Gastrocnemius medialis (tissue), 4 donors: ENCODE measurements at places on chromosomes 3 and 15. TPM values are rescaled to one million over a fixed set of nuclear protein-coding genes. Genes with fewer than 3 reads are reported as not detected.

DNA sequence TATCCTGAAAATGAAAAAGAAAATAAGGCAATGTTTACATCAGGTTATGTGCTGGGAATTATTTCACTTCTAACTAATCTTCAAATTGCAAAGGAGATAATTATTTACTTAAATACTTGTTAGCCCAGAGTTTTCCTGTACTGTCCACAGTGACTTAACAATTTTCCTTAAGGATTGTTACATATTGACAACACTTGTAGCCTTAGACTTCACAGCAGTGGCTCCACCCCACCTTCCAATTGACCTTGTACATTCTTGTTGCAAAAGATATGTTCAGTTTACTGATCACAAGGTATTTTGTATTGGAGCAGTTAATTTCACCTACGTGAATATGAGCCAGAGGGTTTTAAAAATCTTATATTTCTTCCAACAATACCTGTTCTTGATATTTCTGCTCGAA, 376.9 kb downstream of the CNTN6 start:
- no peak for DNase-seq
- H3K36me3 ChIP-seq: no peaks in the 10 kb centered on the region
- no peaks in the 10 kb centered on the region for H3K27me3 ChIP-seq

DNA sequence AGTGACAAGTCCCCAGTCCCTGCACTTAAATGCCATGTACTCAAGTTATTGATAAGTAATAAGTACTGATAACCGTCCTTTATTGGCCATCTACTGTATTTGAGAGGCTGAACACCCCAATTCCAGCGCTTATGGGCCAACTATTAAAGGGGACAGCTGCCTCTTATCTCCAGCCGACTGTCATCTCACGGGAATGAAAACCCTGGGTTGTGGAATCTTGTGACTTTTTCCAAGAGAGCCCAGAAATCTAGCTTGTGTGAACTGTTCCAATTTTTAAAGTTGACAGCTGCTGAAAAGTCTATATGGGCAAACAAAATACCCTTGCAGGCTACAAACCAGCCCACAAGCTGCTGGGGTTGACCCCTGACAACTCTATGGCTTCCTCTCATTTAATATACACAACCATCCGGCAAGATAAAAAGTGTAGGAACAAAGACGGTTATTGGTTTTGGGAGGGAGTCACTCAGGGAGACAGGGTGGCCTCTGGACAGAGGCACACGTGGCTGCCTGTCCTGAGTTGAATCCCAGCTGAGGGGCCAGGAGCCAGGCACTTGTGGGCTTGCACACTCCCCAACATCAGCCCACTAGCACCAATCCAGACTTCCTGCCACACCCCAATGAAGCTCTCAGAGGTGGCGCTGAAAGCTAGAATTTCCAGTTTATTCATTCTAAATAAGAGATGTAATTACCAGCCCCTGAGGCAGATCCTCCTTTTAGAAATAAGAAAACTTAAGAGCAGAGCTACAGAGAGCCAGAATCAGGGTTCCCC, 16.2 kb downstream of the SPSB4 start:
- H3K36me3 ChIP-seq: no peaks in the 10 kb centered on the region
- DNase-seq: no peak
- H3K4me3 ChIP-seq: no peak overlapping the region
- no peaks in the 10 kb centered on the region for H3K4me1 ChIP-seq
- no peaks in the 10 kb centered on the region for H3K27me3 ChIP-seq

Gene ELL3
- total RNA-seq: 2.4 TPM

Gene GPR62
- 0.18 TPM for total RNA-seq
